ENCODE measurements at places on chromosomes 6 and 20. TPM values are rescaled to one million over a fixed set of nuclear protein-coding genes. Genes with fewer than 3 reads are reported as not detected.

RBPJL gene
- total RNA-seq: not detected

ACTL10 gene
- total RNA-seq: 4.3 TPM

PLG gene
- total RNA-seq: not detected

GMPR gene
- 21.8 TPM for total RNA-seq

PARD6B gene
- total RNA-seq: 3.3 TPM

UBE2C gene
- total RNA-seq: 0.78 TPM

MEP1A gene
- total RNA-seq: not detected

BPIFA1 gene
- not detected for total RNA-seq

DNA sequence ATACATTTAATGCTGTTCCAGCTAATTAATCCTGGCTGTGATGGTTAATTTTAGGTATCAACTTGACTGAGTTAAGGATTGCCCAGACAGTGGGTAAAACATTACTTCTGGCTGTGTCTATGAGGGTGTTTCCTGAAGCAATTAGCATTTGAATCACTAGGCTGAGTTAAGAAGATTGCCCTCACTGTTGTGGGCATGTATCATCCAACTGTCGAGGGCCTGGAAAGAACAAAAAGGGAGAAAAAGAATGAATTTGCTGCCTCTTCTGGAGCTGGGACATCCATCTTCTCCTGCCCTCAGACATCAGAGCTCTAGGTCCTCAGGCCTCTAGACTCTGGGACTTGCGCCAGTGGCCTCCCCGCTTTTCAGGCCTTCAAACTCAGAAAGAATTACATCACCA lies 34.3 kb downstream of the SDHAF4 start:
- H3K27ac ChIP-seq: no peak overlapping the region
- no peaks in the 10 kb centered on the region for H3K36me3 ChIP-seq
- H3K4me1 ChIP-seq: no peaks in the 10 kb centered on the region
- no peak overlapping the region for H3K4me3 ChIP-seq

DNA sequence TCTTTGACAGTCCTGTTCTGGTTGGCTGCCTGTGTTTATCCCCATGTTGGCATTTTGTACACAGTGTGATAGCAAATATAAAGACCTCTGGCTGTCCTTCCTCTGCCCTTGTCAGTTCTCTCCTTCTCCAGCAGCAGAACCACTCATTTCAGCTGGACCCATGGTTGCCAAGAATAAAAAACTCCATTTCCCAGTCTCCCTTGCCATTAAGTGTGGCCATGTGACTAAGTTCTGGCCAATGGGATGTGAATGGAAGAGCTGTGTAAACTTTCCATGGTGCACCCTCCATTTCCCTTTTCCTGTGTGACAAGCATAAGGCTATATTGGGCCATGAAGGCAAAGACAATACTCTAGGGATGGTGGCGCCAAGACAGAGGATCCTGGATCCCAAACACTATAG lies 78.4 kb upstream of the TBC1D7 start:
- H3K36me3 ChIP-seq: no peaks in the 10 kb centered on the region
- H3K4me1 ChIP-seq: no peaks in the 10 kb centered on the region
- H3K27ac ChIP-seq: peak overlapping the region; percentile 66
- no peak overlapping the region for H3K4me3 ChIP-seq

- H3K27ac ChIP-seq: peak overlapping the region; percentile 95
- no peaks in the 10 kb centered on the region for H3K27me3 ChIP-seq
- peak overlapping the region; percentile 69 for H3K4me3 ChIP-seq
- peaks cover 9% of the 10 kb centered on the region for H3K4me1 ChIP-seq
- H3K36me3 ChIP-seq: no peaks in the 10 kb centered on the region
- DNase-seq: no peak
These were observed 795 bp downstream of the MMP24OS start for GRCh38 chr20:35277127-35277526.

GRCh38 chr6:72151742-72152141 lies 265.4 kb downstream of the RIMS1 start:
- no peaks in the 10 kb centered on the region for H3K27me3 ChIP-seq
- H3K36me3 ChIP-seq: no peaks in the 10 kb centered on the region
- no peak overlapping the region for H3K4me3 ChIP-seq
- H3K27ac ChIP-seq: no peak overlapping the region

DNA sequence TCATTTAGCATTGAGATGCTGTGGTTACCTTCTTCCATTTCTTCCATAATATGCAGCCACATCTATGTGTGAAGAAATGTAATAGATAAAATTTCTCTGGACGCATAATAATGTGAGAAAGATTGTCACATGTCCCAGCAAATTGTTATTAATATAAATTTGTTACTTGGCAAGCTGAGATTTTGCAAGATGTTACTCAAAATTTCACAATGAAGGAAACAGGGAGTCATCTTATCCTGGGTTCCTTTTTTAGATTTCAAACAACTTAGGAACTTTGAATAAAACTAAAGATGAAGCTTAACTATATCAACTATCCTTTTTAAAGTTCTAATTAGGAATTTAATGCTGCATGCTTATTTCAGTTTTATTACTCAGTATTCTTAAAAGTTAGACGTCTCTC lies 3.6 kb downstream of the ESR1 start:
- no peaks in the 10 kb centered on the region for H3K36me3 ChIP-seq
- H3K4me3 ChIP-seq: no peak overlapping the region
- H3K4me1 ChIP-seq: peaks cover 8% of the 10 kb centered on the region
- H3K27me3 ChIP-seq: no peaks in the 10 kb centered on the region
- no peak overlapping the region for H3K27ac ChIP-seq
- DNase-seq: no peak

DNA sequence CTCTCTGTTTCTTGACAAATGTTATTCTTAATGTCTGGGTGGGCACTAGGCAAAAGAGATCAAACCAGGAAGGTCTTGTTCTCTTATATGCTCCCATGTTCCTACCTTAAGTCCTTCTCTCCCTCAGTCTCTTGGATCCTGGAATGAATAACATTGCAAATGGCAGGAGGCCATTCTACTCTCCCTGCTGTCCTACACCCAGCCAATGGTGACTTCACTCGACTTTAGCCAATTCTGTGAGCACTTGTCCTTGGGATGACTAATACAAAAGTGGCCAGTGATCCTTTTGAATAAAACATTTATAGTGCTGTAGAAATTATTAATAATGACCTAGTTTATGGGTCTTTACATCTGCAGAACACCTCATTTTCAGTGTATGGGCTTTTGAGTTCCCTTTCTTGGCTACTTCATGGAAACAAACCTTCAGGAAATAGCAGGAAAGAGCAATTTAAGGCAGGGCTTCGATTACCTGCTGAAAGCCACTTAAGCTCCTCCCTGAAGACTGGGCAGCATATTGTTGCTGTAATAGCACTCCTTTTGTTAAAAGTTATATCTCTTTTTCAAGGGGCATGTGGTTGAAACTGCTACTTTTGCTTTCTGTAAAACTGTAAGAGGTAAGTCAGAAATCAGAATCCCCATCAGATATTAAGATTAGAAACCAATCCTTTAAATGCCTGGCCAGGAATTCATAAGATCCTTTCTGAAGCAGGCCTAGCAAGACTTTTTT lies 10.5 kb downstream of the OTOR start:
- no peaks in the 10 kb centered on the region for H3K36me3 ChIP-seq
- DNase-seq: no peak
- no peak overlapping the region for H3K4me3 ChIP-seq
- peaks cover 16% of the 10 kb centered on the region for H3K4me1 ChIP-seq

DNA sequence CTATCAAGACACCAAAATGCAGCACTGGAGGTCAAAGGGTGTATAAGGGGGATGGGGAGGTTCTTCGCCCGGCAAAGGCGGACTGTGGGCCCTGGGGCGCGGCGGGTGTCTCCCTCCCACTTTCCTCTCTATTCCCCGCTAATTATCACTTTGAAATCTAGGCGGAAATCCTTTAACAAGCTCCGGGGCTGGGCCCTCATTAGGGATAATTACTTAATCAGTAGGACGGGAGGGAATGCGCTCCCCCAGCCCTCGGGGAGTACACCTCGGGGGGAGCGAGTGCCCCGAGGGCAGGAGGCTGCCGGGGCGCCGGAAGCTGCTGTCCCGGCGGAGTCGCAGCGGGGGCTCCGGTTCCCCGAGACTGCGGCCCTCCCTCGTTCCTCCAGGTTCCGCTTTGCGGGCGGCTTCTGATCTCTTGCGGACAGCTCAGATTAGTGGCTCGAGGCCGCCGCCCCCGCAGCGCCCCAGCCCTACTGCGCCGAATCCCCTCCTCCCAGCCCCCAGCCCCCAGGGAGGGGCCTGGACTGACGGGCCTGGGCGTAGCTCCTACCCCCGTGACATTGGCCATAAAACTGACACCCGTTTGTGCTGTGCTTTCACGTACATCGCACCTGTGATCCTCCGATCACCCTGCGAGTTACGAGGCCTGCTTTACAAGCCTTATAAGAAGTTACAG lies 14.7 kb downstream of the MUCL3 start:
- H3K27ac ChIP-seq: peak overlapping the region; percentile 63
- H3K4me1 ChIP-seq: no peaks in the 10 kb centered on the region
- no peak for DNase-seq

- H3K36me3 ChIP-seq: no peaks in the 10 kb centered on the region
- no peaks in the 10 kb centered on the region for H3K27me3 ChIP-seq
- H3K4me1 ChIP-seq: no peaks in the 10 kb centered on the region
- no peak overlapping the region for H3K27ac ChIP-seq
- DNase-seq: peak; percentile 39
These were observed 499.2 kb upstream of the CDH4 start for GRCh38 chr20:60752741-60753420.

GRCh38 chr20:59752101-59752586 lies 147.8 kb downstream of the PHACTR3 start:
- no peak overlapping the region for H3K27ac ChIP-seq
- no peak for DNase-seq
- H3K4me3 ChIP-seq: no peak overlapping the region
- H3K36me3 ChIP-seq: no peaks in the 10 kb centered on the region
- no peaks in the 10 kb centered on the region for H3K27me3 ChIP-seq

DNA sequence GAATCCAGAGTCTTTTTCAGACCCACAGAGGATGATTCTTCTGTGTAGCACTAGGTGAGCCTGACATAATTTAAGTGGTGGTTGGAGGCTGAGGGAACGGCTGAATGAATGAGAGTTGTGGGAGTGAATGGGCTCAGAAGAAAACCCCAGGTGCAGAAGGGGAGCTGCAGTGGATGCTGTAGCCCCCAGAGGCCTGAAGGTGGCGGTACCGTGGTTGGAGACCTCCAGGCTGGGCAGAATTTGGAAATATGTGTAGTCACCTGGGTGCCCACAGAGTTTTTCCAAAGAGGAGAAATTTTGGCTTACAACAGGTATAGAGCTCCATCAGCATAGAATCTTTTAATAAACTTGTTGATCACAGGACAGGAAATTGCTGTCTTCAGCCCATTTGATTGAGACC lies 6.5 kb upstream of the RAET1G start:
- H3K27me3 ChIP-seq: peaks cover 77% of the 10 kb centered on the region
- H3K36me3 ChIP-seq: no peaks in the 10 kb centered on the region
- H3K27ac ChIP-seq: no peak overlapping the region
- H3K4me3 ChIP-seq: no peak overlapping the region

DNA sequence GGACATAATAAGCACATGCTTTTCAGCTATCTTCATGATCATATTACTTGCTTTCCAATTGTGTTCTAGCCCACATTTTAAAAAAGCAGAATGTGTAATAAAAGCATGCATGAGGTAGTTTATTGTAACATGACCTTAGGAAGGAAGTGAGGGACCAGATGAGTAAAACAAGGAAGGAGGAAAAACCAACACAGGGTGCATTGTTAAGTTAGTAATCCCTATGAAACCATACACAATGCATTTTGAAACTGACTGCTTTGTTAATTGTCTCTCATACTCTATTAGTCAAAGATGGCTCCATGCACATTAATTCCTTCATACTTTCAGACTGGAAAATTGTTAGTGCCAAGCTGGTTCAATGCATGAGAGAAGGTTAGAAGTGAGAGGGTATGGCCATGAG lies 37.7 kb upstream of the CENPW start:
- H3K36me3 ChIP-seq: no peaks in the 10 kb centered on the region
- DNase-seq: no peak
- H3K4me1 ChIP-seq: no peaks in the 10 kb centered on the region
- no peak overlapping the region for H3K4me3 ChIP-seq

DNA sequence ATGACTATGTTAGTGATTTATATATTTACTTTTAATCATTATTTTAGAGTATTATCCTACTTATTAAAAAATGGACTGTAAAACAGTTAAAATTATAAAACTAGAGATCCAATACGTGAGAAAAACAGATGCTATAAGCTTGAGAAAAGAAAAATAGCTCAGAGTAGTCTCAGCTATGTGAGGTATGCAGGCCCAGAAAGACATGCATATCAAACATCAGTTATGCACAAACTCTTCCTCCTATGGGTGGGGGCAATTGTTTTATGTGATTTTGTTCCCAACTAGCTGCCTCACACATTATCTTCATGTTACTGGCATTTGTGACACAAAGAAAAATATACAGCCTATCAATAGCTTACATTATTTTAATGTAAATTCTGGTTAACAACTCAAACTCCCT lies 28.8 kb downstream of the RARS2 start:
- H3K4me3 ChIP-seq: no peak overlapping the region
- H3K27me3 ChIP-seq: no peaks in the 10 kb centered on the region
- H3K4me1 ChIP-seq: no peaks in the 10 kb centered on the region
- peaks cover 48% of the 10 kb centered on the region for H3K36me3 ChIP-seq
- DNase-seq: no peak

- no peak overlapping the region for H3K4me3 ChIP-seq
- no peak overlapping the region for H3K27ac ChIP-seq
- no peaks in the 10 kb centered on the region for H3K27me3 ChIP-seq
- H3K36me3 ChIP-seq: no peaks in the 10 kb centered on the region
- H3K4me1 ChIP-seq: no peaks in the 10 kb centered on the region
These were observed 18.7 kb upstream of the LY86 start for GRCh38 chr6:6569811-6570164.

DNA sequence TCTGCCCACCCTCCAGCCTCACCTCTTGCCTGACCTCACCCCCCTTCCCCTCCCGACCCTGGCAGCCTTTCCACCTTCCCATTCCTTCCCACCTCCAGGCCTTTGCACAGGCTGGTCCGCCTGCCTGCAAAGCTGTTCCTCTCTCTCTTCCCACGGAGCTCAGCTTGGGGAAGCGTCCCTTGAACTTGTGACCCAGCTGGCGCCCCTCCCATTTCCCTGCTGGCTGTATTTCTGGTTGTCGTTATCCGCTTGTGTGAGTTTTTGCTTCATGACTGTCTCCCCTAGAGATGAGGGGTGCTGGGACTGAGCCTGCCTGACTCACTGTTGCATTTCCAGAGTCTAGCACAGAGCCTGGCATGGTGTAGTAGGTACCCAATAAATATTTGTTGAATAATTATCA lies 32.5 kb downstream of the VSTM2L start:
- no peak overlapping the region for H3K27ac ChIP-seq
- no peaks in the 10 kb centered on the region for H3K36me3 ChIP-seq
- H3K4me1 ChIP-seq: no peaks in the 10 kb centered on the region
- H3K27me3 ChIP-seq: no peaks in the 10 kb centered on the region

DNA sequence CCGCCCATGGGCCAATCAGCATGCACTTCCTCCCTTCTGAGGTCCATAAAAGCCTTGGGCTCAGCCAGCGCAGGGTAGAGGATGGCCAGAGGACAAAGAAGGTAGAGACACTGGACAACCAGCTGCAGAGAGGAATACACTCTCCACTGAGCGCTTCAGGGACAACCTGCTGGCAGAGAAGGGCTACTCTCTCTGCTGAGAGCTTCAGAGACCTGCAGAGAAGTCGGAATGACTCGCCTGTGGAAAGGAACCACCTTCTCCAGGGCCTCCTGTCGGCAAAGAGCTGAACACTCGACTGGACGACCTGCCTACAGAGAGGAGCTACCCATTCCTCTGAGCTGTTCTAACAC lies 31.4 kb upstream of the SLA2 start:
- H3K27me3 ChIP-seq: no peaks in the 10 kb centered on the region
- no peaks in the 10 kb centered on the region for H3K4me1 ChIP-seq
- DNase-seq: no peak
- peaks cover 5% of the 10 kb centered on the region for H3K36me3 ChIP-seq
- no peak overlapping the region for H3K27ac ChIP-seq

- H3K4me1 ChIP-seq: no peaks in the 10 kb centered on the region
- H3K4me3 ChIP-seq: no peak overlapping the region
- H3K27ac ChIP-seq: no peak overlapping the region
- H3K36me3 ChIP-seq: peaks cover 10% of the 10 kb centered on the region
- no peak for DNase-seq
These were observed 35.2 kb downstream of the XRN2 start for GRCh38 chr20:21338291-21338690.
